ENCODE measurements at places on chromosomes 2 and 18.

DNA sequence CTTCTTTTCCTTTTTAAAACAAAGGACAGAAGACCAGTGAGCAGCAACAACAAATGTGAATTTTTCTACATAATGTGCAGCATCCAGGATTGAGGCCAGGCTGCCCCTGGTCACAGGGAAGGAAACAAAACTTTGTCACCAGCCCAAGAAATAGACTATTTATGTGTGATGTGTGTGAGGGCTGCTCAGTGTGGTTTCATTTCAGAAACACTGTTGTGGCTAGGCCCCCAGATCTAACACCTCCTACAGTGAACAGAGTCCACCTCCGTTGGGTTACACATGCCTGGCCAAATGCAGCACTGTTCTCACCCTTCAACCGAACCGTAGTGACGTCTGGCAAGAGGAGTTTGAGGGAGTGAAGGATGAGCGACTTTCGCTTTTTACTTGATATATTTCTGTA, 146.3 kb upstream of the RIOK3 start:
- DNase-seq, result no peak

GRCh38 chr2:121686218-121686617, 37.0 kb upstream of the CLASP1 start:
- no peak for DNase-seq

DNA sequence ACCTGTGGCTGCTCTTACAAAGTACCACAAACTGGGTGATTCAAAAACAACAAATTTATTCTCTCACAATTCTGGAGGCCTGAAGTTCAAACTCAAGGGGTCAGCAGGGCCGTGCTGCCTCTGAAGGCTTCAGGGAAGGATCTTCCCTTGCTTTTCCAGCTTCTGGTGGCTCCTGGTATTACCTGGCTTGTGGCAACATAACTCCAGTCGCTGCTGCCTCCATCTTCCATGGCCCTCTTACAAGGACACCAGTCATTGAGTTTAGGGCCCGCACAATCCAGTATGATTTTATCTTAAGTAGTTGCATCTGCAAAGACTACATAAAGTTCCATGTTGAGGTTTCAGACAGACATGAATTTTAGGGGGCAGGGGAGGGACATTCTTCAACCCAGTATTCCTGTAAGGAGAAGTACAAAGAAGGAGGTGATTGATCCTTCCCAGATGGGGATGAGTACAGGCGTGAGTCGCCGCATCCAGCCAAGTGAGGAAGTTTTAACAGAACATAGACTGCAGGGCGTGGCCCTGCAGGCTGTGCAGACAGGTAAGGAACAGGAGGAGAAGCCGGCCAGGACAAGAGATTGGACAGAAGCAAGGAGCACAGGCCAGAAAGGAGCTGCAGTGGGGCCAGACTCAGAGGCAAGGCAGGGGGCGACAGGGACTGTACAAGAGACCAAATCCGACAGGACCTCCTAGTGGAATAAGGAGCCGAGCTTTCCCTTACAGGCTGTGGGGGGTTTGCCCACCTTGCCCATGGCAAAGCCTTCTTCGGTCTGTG, 44.4 kb upstream of the BZW1 start:
- no peak for DNase-seq

- no peak for DNase-seq
Observed at GRCh38 chr2:74481961-74482800, 617 bp downstream of the CCDC142 start.

DNA sequence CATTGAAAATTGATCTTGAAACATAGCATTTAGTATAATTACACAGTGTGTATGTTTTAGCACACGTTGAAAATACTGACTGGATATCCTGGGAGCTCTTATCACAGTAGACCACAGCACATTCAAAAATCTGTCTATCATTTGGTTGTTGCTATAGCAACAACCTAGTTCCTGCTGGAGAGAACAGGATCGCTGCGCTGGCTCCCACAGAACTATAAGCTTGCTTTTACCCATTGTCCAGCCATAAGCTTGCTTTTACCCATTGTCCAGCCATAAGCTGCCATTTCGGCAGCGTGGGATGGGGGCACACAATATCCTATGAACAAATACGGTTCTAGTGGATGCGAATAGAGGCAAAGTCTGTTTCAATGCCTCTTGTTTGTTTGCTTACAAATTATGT, 70.4 kb upstream of the ST6GAL2 start:
- no peak for DNase-seq

- DNase-seq, result no peak
Observed at GRCh38 chr2:147173189-147173581, 671.6 kb upstream of the ACVR2A start.

GRCh38 chr18:46243095-46243494, 138.9 kb downstream of the HAUS1 start:
- no peak for DNase-seq

DNA sequence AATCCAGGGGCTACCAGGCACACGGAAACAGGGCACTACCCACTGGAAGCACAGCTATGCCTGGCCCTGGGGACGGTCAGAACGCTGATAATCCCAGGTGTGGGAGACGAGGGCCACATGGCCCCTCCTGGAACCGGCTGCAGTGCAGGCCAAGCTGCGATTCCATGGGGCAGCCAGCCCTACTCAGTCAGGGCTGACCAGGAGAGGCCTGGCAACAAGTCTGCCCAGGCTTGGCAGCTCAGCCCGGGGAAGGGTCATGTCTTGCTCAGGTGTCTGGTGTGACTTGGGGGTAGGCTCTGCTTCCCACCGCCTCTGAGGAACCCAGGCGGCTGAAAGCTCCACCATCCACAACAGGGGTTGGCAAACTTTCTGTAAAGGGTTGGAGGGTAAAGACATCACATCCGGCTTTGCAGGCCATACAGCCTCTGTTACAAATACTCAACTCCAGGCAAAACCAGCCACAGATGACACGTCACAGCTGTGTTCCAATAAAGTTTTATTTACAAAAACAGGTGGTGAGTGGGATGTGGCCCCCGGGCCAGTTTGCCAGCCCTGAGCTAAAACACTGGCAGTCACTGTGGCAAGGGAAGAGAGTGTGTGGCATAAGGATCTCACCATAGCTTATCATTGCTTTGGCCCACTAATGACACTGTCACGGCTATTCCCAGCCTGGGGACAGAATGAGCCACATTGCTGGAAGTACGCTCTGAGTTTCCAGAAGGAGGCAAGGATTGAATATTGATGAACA, 85.2 kb downstream of the NDUFA10 start:
- DNase-seq, result no peak

DNA sequence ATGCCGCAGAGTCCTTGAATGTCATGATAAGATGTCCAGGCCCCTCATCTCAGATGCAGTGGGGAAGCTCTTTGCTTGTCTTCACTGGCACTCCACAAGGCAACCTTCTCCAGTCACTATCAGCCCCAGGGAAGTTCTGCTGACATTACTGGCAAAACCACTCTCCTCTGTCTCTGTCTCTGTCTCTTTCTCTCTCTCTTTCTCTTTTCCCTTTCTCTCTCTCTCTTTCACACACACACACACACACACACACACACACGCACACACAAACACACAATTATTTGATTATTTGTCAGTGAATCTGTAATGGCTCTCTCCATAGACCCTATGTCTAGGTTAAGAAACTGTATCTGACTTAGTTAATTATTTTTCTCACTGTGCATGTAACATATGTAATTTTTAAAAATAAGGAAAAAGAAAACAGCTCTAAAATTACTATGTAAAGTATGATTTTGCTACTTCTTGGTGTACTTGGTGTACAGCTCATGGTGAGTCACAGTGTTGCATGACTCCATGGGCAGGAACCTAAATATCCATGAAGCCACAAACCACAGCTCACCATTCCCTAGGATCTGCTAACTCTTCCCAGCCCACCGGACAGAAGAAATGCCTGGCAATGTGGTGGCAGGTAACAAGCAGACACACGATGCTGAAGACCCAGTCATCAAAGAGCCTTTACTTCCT, 594.9 kb upstream of the ID2 start:
- no peak for DNase-seq

- DNase-seq, result no peak
Observed at GRCh38 chr18:79879566-79879965, 71.9 kb downstream of the SLC66A2 start.

DNA sequence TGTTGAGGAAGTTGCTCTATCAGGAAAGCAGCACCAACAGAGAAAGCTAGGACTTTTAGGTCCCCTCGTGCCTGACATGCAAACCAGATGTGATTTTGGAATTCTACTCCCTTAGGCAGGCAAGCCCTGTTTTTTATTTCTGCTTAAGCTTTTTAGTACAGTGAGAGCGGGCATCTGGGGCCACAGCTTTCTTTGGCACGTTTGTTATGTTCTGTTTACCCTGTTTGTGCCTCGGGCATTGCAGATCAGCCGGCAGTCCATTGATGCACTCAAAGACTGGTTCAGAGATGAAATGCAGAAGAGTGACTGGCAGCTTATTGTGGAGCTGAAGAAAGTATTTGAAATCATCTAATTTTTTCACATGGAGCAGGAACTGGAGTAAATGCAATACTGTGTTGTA, 61.9 kb downstream of the EIF5B start:
- no peak for DNase-seq

DNA sequence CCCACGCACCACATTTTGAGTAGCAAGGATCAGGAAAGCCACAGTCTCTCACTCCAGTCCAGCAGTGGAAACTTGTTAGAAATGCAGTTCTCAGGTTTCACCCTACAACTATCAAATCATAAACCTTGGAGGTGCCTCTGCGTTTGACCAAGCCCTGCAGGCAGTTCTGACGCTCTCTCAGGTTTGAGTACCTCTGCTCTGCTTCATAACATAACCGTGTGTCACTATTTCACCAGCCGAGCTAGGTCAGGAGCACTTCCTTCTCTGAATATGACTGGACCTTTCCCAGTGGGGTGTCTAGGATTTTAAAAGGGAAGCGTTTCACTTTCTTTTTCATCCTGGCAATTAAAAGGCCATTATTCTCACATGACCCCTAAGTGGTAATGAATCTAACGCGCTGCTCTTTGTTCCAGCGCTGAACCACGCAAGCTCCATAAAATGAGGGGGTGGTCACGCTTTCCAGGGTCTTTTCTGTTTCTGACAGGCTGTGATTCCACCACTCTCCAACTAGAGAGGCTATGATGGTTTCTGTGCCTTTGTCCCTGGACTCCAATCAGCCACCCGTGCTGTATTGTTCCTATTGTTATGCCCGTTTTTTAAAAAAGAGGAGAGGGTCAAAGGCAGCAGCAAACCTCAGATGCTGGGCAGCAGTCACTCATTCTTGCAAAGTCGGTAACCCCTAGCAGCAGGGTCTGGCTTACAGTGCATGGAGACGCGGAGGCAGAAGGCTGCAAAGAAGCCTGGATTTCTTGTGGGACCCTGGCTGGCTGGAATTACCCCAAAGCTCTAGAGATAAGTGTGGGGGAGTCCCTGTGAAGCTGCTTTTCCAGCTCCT, 75.2 kb upstream of the CTNNA2 start:
- DNase-seq, result no peak

DNA sequence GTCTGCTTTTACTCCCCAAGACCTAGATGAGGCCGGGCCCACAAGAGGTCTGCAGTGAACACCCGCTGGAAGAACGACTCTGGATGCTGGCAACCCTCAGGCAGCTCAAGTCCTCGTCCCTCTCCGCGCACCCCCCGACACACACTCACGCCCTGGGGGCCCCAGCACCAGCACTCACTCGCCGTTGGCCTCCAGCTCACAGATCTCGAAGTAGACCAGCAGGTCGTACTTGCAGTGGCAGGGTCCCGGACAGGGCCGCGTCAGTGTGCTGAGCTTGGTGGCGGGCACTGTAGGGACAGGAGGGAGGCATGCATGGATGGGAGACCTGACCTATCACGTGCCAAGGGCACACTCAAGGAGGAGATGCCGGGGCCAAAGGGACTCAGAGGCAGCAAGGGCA, 49.4 kb downstream of the AQP12A start:
- no peak for DNase-seq

DNA sequence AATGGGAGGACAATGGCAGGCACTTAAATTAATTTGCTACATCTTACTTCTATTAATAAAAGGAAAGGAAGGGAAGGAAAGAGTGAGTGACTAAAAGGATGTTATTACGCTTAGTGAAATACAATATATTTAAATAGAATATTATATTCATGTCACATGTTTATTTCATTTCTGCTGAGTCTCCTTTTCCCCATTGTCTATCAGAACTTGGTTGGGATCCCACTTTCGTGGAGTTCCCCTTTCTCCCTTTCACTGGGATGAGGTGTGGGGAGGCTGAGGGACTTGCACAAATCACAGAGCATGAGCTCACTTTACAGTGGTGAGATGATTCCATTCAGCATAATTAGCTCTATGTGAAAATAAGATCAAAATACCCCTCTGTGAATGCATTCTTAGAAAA, 730.6 kb downstream of the TSN start:
- no peak for DNase-seq

GRCh38 chr18:24534737-24535136, 74.3 kb downstream of the HRH4 start:
- no peak for DNase-seq

GRCh38 chr18:45280481-45281276, 334.6 kb upstream of the SLC14A2 start:
- DNase-seq, result no peak

GRCh38 chr2:163640542-163641193, 95.1 kb downstream of the FIGN start:
- no peak for DNase-seq

DNA sequence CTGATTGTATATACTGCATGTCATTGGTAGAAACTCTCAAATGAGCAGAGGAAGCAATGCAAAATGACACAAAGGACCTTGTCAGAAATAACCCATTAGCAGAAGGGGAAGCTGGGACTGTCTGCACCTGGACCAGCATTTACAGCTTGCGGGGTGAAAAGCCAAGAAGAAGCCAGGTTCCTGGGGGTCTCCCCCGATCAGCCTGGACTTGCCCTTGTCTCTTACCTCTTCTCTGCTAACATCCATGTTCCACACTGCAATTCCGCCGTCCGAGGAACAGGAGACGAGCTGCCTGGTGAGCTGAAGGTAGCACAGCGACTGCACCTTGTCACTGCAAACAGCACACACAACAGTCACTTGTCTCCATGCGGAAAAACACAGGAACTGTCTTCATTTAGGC, 51.1 kb downstream of the WDFY1 start:
- no peak for DNase-seq

GRCh38 chr2:130135692-130136541, 6.9 kb upstream of the POTEF start:
- no peak for DNase-seq

DNA sequence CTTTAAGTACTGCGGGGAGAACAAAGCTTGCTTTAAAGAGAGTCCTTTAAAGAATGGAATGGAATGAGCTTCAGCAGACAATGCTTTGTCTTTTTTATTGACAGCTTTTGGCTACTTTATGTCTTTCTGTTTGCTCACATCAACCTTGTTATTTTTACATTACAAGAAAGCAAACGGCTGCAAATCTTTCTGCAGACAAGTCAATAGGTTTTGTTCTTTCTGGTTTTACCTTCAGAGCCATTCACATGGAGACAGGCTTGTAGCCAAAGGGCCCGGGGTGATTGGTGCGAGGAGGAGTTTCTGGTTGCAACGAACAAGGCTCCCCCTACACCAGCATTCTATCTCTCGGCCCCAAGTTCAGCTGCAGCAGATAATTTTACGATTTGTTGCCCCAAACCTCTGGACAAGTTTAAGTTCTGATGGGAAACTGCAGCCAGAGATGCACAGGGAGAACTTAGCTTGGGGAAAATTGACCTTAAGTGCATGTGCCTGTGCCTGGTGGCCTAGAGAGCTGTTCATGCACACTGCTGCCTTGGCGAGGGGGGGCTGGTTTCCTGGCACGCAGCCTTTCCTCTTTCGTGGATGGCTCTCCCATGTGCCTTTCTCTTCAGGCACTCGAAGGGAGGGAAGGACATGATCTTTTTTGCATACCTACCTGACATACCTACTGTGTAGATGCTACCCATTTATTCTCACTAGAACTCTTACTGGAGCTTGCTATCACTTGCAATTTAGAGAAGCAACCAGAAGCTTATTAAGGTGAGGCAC, 543.2 kb downstream of the DCDC2C start:
- peak; percentile 7 for DNase-seq

All from NCI-H774 (cell line).